ENCODE measurements at places on chromosomes 13 and 19.

DNA sequence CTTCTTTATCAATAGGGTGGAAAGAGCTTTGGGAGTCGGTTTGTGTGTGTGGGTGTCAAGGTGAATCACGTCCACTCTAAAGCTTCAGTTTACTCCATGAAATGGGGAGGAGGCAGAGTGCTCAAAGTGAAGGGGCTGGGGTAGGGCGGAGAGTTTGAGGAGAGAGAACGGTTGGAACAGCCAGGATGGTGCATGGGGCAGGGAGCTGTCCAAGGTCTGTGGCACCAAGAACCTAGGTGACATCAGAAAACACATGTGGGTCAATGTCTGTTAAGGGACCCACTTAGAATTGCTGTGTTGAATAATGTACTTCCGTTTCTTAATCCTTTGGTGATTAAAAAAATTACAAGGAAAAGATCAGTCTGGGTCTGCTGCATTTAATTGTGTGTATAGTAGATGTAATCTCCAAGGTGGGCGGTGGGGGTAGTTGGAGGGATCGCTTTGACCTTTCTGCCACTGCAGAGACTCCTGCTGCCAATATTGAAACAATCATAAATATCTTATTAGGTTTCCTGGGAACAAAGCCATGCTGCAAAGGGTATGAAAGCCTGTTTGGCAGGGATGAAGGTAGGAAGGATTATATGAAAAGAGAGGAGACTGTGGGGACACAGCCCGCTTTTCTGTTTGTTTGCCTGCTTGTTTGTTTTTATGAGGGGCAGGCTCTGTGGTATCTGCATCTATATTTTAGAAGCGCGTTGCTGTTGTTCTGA, 122.3 kb downstream of the ATP8A2 start:
- DNase-seq = no peak

DNA sequence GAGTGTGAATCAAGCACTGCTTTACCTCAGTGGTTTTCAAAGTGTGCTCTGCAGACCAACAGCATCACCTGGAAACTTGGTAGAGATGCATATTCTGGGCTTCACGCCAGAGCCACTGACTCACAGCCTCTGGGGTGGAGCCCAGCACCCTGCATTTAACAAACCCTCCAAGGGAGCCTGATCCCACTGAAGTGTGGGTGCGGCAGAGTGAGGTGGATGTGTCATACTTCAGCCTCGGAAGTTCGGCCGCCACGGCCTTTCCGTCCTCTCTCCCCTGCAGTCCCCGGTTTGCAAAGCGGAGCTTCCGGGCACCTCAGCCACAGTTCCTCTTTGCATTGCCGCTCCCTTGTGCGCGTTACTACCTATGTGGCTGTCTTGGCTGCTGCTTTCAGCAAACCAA, 33.3 kb upstream of the MICU2 start:
- DNase-seq = peak; percentile 57

DNA sequence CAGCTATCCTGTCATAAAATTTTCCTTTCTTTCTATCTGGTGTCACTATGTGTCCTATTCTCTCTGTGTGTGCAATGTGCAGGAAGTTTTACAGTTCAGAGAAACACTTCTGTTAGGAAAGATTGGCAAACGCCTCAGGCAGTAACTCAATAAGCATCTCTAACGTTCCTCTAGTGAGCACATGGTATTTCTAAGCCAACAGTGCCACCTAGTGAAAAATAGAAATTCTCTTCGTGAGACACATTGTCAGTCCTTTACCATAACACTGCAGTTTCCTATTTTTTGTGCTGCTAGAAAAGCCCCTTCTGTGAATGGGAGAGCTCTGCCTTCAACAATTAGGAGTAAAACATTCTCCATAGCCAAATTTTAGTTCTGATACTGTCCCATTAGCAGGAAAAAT, 50.7 kb downstream of the ZNF723 start:
- peak; percentile 19 for DNase-seq

- DNase-seq = no peak
These were observed 1109.1 kb upstream of the MIR17HG start for GRCh38 chr13:90238413-90238812.

DNA sequence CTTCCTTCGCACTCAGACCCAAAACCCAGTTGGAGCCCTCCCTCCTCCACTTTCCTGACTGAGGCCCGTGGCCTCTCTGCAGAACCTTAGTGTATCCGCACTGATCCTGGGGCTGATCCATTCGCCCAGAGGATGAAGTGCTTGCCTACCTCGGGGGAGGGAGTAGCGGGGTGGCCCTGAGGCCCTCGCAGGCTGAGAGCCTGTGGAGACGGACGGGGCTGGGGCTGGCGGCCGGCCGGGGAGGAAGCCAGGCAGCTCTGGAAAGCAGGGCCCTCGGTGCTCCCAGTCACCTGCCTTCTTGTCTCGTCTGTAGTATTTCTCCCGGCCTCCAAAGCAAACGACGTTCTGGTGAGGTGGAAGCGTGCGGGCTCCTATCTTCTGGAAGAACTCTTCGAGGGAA, 1.3 kb downstream of the PROZ start:
- DNase-seq = no peak

- no peak for DNase-seq
These were observed 325.8 kb downstream of the LMO7 start for GRCh38 chr13:75961911-75962310.

DNA sequence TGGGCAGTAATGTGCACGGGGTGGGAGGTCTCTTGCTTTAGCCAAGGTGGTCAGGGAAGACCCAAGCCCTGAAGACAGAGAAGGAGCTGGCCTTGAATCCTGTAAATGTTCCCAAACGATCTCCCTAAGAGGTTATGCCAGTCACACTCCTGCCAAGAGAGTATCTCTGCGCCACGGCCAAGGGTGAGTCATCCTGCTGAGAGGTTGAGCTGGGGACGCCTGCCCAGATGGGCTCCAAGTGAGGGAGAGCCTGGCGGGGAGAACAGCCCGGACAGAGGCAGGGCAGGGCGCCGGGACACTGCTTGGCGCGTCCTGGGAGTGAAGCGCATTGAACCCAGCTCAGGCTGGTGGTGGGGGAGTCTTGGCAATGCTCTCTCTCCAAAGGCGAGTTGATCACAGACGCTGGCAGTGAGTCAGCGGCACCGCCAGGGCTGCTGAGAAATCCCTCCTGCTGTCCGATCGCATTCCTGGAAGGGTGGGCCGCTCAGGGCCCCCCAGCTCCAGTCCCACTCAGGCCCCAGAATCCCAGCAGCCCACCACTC, 16.4 kb downstream of the SULT2B1 start:
- DNase-seq = peak; percentile 37

GRCh38 chr19:47729468-47729798, 15.9 kb upstream of the NOP53 start:
- DNase-seq = peak; percentile 37

DNA sequence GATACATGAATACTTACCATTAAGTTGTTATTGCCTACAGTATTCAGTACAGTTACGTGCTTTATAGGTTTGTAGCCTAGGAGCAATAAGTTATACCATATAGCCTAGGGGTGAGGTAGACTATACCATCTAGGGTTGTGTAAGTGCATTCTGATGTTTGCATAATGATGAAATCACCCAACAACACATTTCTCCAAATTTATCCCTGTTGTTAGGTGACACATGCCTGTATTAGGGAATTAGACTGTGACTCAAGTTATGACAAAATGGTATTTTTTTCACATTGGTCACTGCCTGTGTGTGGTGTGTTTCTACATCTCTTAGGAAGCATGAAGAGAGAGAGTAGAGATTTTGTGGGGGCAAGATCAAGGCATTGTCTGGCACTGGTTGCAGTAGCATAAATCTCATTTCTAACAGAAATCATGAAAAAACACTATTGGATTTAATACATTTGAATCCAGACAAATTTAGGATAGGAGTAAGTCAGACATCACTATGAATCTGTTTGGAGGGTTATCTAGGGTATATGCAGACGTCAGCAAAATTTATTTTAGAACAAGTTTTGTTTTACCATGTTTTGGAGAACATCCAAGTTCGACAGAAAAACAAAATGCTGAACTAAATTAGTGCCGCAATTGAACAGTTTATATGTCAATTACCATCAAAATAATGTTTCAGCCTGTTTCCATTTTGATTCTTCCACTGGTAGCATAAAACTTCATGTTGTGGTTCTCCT, 332.1 kb downstream of the LMO7 start:
- no peak for DNase-seq

DNA sequence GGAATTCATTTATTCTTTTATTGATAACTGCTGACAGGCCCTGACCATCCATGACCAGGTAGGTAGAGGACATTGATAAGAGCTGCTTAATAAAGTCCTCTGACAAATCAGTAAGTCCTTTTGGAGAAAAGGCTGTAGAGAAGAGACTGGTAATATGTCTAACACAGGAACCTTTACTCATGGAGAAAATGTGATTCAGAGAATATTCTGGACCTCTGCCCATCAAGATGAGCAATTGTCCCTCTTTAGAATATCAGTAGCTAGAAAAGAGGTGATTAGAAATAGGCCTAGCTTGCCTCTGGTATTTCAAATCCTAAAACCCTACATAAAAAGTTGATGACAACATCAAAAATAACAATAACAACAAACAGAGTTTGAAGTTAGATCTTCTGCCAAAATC, 642.3 kb downstream of the TBC1D4 start:
- no peak for DNase-seq

DNA sequence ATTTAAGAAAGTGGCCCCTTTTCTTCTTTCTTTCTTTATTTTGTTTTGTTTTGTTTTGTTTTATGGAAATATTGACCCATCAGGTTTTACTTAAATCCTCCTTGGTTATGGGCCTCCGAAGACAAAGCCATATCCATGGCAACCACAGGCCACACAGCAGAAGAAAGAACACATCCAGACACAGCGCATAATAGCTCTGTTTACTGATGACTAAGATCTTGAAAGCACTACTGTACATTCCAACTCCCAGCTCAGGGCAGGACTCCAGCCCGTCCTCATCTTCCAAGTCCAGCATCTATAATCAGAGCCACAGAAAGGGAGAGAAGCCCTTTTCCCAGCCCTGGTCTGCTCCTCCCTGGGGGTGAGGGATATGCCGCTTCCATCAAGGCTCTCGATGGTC, 84.3 kb downstream of the NUFIP1 start:
- no peak for DNase-seq

- peak; percentile 66 for DNase-seq
These were observed 28.3 kb downstream of the IL12RB1 start for GRCh38 chr19:18058208-18059009.

DNA sequence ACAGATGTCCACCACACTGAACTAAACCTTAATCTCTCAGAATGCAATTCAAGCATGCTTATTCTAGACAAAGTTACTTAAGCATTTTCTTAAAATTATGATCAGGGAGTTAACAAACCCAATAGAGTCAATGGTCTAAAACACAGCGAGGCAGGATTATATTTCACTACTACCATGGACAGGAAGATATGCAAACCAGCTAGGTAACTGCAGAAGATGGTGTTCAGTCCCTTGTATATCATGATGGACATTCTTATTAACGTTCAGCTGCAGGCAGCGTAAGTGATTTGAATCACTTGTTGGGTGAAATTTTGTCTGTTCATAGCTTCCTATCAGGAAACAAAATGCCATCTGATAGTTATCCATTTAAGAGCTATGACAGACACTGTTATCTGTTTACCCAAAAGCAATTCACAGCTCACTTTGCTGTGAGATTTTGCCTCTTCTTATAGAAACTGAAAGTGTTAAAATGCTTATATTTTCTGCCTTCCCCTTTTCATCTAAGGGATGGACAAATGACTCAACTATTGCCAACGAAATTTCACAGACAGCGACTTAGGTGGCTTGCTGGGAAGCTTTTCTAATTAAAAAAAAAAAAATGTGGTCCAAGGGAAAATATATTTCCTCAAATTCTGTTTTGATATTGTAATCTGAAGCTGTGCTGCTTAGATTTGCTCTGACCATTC, 591.9 kb downstream of the DACH1 start:
- no peak for DNase-seq

- DNase-seq = no peak
These were observed 27.3 kb downstream of the LHFPL6 start for GRCh38 chr13:39575641-39576238.

DNA sequence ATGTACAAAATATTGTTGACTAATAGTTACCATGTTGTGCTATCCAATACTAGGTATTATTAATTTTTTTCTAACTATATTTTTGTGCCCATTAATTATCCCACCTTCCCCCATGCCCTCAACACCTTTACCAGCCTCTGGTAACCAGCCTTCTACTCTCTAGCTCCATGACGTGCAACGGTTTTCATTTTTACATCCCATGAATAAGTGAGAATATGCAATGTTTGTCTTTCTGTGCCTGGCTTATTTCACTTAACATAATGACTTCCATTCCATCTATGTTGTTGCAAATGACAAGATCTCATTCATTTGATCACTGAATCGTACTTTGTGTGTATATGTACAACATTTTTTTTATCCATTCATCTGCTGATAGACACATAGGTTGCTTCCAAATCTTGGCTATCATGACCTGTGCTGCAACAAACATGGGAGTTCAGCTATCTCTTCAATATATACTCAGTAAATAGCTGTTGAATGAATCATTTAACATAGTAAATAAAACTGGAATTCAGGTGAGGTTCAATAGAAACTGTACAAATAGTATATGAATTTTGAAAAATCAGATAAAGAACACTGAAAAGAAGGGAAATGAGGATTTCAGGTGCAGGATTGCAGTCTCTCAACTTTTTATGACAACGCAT, 509.0 kb upstream of the MIR17HG start:
- DNase-seq = no peak

GRCh38 chr19:51816711-51817110, 21.8 kb downstream of the FPR3 start:
- DNase-seq = no peak

DNA sequence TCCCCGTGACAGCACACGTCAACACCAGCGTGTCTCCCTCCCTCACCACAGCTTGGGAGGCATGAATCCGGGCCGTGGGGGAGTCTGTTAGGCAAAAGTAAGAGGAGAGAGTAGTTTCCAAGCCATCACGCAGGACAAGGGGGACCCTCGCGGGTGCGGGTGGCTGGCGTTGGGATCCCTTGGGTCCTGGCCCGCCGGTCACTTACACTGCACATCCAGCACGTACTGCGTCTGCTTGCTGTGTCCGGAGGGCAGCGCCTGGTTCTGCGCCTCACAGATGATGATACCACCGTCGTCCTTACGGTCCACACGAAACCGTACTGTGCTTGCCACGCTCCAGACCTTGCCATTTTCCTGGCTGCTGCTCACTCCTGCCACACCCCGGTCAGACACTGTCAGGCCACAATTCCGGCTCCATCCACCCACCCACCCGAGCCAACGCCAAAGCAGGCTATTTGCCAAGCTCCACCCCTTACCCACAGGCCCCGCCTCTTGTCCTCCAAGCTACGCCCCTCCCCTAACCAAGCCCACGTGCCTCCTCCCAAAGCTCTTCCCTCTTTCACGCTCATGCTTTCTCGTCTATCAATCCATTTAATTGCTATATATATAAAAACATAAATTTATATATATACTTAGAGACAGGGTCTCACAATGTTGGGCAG, 6.6 kb upstream of the ZNF428 start:
- no peak for DNase-seq

All from SW 1271 (cell line).